ENCODE measurements at places on chromosomes 3 and 15.

GRCh38 chr3:47850564-47851410 is 47.8 kb downstream of the DHX30 start:
- DNase-seq: no peak

DNA sequence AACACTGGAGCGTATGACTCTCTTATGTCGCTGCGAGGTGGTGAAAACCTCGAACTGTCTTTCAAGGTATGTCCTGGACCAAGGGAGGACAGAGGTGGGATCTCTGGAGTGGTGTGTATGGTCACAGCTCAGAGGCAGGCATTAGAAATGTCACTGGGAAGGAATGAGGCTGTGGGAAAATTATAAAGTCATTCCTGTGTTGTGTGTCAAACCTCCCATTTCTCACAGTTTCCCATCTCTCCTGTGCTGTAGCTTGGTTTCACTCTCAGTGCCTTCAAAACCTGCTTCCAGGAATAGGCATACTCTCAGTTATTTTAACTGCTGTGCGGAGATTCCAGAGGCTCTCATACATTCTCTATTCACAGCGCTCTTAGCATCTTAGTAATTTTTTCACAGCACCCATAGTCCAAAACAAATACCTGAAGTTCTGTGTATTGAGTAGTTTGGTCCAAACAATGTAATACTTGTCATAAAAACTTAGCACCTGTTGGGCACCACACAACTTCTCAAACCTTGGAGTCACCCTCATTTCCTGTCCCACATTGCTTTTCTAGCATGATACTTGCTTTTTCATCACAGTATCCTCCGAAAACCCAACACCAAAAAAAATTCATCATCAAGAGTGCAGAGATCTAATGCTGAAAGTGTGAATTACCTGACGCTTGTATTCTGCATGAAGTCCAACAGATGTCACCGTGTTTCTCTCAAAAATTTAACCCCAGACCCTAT is 36.9 kb downstream of the GALNT15 start:
- DNase-seq: no peak

- DNase-seq: no peak
Observed at GRCh38 chr15:63596676-63597037, 530 bp upstream of the FBXL22 start.

- no peak for DNase-seq
Observed at GRCh38 chr15:74220475-74221248, 15.5 kb upstream of the CCDC33 start.

DNA sequence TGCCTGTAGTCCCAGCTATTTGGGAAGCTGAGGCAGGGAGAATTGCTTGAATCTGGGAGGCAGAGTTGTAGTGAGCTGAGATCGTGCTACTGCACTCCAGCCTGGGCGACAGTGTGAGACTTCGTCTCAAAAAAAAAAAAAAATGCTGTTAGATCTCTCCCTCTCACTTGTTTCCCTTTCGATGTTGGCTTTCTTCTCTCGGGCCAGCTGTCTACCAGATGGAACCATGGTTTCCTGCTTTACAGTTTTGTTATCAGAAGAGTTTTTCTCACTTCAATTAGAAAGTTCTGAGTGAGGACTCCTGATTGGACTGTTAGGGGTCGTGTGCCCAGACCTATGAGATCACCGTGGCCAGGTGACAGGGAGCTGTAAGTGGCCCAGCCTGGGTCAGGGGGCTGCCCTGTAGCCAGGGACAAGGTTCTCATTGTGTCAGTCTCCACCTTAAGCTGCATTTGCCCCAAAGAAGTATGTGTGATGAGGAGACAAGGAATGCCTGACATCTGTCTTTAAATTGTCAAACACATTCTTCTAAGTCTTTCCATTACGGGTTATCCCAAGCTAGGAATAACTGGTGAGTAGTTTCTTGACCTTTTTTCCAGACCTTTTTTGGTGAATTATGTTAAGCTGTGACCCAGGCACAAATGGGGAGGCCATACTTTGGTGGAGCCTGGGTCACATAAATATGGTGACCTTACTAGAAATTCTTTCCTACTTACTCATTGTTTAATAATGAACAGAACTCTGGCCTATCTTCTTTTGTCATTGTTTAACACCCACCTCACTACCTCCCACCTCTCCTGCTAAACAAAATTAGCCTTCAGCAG is 25.2 kb downstream of the SNAPC5 start:
- DNase-seq: no peak

DNA sequence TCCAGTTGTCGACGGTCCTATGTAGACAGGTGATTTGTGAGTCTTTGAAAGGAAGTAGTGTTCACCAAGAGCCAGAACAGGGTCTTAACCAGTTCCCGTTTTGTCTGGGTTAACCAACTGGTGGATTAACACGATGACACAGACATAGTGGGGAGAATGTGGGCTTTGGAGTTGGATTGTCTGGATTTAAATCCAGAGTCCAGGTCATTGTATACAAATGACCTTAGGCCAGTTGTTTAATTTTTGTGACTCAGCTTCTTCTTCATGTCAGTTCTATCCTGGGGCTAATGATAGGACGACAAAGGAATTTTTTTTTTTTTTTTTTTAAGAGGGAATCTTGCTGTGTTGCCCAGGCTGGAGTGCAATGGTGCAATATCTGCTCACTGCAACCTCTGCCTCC is 126.7 kb downstream of the LPP start:
- DNase-seq: no peak

DNA sequence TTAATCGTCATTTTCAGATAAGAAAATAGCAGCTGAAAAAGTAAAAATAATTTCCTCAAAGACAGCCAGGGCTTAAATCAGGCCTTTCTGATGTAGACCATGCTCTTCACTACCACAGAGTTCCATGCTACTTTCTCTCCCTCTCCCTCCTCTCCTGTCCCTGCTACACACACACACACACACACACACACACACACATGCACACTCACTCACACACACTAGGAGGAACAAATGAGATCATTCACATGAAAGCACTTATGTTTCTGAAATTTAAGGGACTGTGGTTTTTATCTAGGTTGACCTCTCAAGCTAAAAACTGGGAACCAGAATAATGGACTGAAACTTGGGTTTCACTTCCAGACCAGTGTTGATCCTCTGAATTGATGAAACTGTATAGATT is 4.1 kb upstream of the PSMA4 start:
- DNase-seq: no peak

- no peak for DNase-seq
Observed at GRCh38 chr3:22319446-22319845, 568.4 kb upstream of the ZNF385D start.

DNA sequence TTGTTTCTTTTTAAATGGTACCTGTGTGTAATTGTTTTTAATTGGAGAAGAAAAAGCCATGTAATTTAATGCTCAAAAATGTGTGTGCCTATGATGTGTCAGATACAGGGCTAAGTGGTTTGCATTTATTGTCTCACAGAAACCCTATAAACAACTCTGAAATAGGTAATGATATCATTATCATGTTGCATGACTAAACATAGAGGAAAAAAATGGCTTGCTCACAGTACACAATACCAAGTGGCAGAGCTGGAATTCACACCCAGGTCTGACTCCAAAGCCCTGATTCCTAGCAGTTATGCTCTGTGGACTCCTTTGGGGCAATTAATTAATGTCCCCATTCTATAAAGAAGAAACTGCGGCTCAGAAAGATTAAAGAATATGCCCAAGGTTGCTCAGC is 237.4 kb upstream of the TRIM42 start:
- DNase-seq: no peak

GRCh38 chr3:30539772-30540171 is 66.6 kb upstream of the TGFBR2 start:
- no peak for DNase-seq

DNA sequence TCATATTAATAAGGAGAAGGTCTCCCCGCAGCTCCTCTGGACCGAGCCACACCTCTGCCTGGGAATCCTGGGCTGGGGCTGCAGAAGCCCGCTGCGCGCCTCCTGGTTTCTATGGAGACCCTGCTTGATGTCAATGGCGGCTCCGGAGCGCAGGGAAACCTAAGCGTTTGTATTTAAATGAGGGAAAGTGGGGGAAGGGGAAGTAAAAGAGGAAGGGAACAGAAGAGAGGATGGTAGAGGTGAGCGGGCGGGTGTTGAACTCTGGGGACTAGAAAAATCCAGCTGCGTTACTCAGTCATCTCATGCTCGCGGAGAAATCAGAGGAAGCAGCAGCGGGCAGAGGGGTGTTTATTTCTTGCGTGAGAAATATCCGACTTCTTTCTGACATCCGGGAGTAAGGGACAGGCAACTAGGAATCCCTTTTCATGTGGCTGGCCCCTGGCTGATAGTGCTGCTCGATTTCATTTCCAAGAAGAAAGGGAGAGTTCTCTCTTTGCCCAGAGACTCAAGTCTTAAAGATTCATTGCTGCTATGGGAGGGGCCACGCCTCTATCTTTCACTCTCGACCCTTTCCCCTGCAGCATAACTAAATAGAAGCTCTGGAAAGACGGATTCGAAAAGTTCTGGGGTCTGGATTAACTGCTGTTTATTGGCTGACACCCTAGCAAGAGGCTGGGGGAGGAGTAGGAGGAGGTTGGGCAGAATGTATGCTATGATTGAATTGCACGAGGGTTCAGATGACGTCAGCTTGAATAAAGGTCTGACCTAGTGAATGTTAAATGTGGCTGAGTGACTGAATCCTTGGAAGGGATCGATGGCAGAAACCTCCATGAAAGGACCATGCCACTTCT is 110.5 kb upstream of the GAP43 start:
- no peak for DNase-seq

DNA sequence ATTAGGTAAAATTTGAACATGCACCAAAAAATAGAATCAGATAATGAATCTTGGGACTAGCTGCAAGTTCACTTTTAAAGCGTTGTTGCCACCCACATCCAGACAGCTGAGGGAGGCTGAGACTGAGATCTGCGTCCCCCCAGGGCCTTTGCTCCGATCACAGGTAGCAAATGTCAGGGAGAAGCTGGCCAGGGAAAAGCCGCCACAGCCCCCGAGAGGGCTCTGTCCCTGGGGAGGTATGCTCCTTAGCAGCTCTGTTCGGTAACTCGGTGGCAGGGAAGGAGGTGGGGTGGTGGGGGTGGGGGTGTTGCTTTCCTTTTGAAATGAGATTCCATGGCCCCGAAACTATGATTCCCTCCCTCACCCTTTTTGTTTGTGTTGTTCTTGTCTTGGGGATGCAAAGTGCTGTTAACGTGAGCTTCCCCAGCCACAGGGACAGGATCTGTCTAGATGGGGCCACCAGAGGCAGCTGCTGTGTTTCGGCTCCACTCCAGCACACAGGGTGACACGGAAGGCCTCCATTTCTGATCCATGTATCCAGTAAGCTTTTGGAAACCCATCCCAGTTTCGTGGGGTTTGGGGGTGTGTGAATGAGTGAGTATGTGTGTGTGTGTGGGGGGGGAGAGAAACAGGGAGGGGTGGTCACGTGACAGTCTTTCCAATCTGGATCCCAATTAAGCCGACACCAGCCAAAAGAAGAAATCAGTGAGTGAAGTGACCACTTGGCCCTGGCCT is 1.1 kb upstream of the MINAR1 start:
- DNase-seq: no peak

- DNase-seq: no peak
Observed at GRCh38 chr3:312160-312733, 115.7 kb downstream of the CHL1 start.

- DNase-seq: no peak
Observed at GRCh38 chr15:66876731-66877476, 174.9 kb downstream of the SMAD6 start.

- DNase-seq: no peak
Observed at GRCh38 chr15:56038015-56038414, 44.6 kb upstream of the NEDD4 start.

DNA sequence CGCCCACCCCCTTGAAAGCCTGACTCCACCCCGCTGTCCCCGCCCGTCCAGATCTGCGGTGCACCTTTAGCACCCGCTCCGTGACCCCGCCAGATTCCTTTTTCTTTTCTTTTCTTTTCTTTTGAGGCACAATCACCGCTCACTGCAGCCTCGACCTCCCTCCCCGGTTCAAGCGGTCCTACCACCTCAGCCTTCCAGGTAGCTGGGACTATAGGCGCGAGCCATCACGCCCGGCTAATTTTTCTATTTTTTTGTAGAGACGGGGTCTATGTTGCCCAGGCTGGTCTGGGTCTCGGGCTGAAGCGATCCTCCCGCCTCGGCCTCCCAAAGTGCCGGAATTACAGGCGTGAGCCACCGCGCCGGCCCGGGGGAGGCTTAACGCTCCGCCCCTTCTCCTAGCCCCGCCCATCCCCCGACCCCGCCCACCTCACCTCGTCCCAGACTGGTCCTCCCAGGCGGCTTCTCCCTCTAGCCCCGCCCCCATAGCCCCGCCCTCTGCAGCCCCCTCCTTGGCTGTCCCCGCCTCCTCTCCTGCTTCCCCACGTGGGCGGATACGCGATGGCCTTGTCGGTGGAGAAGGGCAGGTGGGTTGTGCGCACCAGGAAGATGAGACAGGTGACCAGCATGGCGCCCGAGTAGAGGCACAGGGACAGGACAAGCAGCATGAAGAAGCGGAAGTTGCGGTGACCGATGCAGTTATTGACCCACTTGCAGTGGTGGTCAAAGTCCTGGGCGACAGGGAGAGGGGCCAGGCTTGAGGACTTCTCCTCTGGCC is 3.2 kb downstream of the ZDHHC19 start:
- DNase-seq: peak; percentile 57

DNA sequence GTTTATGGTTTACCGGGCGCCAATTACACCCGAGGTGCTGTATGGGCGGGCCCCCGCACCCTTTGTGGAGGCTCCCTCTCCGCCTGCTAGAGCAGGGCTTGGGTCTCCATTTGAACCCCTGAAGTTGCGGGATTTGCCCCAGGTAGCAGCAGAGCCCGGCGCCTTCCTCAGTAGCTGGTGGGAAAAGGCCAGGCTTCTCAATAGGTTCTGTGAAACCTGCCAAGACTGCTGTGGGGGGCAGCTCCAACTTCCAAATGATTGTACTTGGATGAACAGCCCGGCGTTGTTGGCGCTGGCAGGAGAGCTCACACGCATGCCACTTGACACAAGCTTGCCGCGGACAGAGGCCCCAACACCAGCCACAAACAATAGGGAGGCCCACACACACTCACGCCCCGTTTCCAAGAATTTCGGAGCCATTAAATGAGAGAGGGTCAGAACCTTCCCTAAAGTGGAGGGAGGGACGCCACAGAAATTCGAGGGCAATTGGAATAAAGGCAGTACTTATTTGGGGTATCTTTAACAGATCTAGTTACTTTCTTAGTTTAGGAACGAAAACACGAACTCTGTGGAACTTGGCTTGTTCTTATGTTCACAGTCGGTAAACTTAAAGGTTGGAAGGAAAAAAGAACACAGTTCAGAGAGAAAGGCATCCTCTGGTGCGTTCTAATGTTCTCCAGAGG is 1.4 kb downstream of the EPHB3 start:
- no peak for DNase-seq
